ENCODE measurements at places on chromosomes 2 and 18.

DNA sequence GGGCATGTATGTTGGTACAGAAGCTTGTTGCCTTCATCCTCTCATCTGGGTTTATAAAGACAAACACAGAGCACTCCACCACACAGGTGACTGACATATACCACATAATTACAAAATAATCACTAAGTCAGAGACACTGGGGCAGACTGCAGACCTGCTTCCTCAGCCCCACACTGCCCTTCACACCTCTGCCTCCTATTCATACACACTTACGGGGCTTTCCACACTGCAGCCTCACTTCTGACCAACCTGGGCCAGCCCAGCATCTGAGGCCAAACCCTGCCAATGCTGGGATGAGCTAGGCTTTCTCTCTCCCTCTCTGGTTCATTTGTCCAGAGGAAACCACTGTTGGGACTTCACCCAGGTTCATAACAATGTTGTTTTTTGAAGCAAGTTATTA, 4.5 kb downstream of the EMX1 start:
- DNase-seq, result no peak

DNA sequence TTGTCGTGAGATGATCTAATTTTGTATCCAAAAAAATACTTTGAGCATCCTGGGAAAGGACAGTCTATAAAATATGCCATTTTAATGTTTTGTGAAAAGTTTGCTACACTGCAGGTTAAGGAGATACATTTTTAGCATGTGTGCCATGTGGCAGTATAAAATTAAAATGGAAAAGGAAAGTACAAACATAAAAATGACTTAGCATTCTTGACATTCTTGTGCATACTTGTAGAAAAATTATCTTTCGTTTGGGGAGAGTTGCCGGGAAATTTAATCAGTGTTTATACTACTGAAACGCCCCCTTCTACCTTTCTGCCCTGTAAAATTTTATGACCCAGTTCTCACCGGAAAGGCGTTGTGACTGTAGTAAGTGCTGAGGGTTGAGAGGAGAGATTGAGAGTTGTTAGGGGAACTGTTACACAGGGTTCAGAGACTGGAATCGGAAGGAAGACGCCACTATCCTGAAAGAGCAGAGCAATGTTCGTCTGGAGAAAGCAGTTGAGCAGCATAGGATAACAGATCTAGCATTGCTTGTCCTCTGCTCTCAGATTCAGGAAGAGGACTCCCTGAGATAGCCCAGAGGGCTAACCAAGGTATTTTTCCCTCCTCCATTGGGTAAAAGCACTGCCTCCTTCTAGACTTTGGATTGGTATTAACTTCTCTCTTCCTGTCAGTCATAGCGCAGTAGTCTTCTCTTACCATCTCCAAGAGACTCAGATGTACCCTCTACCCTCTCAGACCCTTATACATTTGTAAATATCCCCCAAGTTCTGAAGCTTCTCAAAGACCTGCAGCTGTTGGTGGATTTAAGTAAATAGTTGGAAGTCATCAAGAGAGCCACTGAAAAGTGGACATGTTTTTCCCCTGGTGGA, 2.7 kb downstream of the CDH20 start:
- no peak for DNase-seq

- peak; percentile 88 for DNase-seq
Observed at GRCh38 chr2:223837287-223838061, at the start of gene AP1S3. TSS of gene AP1S3 (minus strand) at chr2:223837582. CDS start at chr2:223837450, 132 bp downstream.

DNA sequence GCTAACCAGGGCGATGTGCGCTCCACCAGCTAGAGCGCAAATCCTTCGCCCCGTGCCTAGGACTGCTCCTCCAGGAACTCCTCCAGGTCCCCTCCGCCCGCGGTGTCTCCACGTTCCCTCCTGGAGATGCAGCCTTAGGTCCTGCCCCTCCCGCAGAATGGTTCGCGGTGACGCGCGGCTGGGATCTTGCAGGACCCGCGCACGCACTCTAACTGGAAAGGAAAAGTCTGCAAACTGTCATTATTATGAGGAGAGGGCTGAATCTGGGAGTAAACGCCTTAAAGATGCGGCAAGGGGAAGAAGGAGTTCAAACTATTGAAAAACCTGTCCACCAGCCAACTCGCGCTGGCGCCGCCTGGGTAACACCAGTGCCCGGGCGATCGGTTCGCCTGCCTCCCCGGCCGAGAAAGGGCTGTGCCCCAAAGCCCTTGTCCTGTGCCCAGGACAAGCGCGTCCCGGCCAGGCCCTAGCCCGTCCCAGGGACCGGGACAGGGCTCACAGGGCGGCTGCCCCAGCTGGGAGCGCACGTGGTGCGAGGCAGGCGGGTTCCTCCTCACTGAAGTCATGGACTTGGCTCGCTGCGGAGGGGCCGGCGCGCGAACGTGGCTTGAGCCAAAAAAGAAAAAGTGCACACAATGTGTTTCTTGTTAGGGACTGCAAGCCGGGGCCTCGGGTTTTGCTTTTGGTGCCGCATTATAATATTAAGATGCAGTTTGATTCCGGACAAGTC, 5.5 kb upstream of the ID2 start:
- DNase-seq, result no peak

- DNase-seq, result no peak
Observed at GRCh38 chr2:113234721-113235346, 43.9 kb downstream of the PAX8 start.
